ENCODE measurements at places on chromosomes 3 and 15. TPM values are rescaled to one million over a fixed set of nuclear protein-coding genes. Genes with fewer than 3 reads are reported as not detected.
A peak's percentile ranks its signal among the peaks of the same experiment; 100 is the strongest.

LYSMD2 gene
- 5.8 TPM for polyA plus RNA-seq

ROBO1 gene
- 114 TPM for polyA plus RNA-seq

PROS1 gene
- 26.2 TPM for polyA plus RNA-seq

CCDC13 gene
- 1.8 TPM for polyA plus RNA-seq

CKMT1A gene
- polyA plus RNA-seq: 0.43 TPM

- DNase-seq: no peak
Observed at GRCh38 chr3:105836533-105836932, 32.3 kb downstream of the CBLB start.

DNA sequence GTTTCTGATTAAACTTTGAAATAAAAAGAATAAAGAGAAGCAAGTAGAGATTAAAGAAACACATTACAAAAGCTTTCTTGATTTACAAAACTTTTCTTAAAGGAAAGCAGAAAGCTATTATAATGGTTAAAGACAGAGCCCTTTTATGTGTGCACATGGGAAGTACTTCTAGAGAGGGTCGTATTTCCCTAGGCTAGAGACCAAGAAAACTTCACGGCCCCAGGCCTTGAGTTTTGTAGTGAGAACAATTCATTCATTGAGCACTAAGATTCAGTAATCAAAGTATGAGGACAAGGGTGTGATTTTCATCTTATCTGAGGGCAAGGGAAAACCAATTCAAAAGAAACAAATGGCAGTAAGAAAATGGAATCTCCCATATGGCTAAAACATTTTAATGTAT lies 854.1 kb downstream of the ROBO1 start:
- no peak for DNase-seq

- DNase-seq: no peak
Observed at GRCh38 chr3:116020989-116021388, 397.7 kb downstream of the GAP43 start.

DNA sequence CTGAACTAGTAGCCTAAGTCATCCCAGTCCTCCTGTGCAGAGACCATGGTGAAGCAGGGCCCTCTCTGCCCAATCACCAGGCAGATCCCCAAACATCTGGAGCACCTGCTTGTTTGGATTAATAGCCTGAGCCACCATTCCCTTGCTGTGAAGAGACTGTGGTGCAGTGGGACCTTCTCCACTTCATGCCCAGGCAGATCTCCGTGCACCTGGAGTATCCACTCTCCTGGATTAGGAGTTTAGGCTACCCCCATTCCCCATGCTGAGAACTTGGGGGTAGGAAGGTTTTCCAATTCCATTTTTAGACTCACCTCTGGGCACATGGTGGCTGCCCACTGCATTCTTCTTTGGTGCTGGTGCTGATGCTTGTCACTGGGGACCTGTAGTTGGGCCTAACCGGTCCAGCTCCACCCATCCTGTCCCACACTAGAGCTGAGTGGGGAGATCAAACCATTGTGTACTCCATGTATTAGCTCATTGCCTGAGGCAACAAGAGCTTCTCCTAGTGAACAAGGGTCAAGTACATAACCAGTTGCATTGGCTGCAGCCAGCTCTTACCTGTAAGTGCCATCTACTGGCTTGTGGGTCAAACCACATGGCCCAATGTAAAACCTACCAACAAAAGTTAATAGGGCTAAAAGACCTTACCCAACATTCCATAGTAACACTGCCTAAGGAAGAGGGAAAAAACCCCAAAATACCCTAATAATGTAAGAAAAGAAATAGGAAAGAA lies 382.5 kb upstream of the CBLB start:
- DNase-seq: no peak

DNA sequence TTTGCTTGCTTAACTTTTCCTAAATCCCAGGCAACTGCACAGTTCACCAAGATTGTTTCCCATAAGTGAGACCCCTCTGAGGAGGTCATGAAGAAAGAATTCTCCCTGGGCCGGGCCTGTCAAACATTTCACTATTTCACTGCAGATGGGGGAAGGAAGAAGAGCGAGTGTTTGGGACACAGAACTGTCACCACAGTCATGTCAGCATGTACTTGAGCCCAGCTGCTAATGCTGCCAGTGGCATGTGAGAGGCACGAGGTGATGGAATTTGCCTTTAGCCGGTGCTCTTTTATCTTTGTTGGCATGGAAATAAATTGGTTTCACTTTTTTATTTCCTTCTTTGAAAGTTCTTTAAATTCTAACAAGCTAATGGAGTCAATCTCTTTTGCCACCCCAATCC lies 277.9 kb upstream of the GADL1 start:
- no peak for DNase-seq

- DNase-seq: no peak
Observed at GRCh38 chr3:111072031-111072921, 660 bp downstream of the NECTIN3 start.

DNA sequence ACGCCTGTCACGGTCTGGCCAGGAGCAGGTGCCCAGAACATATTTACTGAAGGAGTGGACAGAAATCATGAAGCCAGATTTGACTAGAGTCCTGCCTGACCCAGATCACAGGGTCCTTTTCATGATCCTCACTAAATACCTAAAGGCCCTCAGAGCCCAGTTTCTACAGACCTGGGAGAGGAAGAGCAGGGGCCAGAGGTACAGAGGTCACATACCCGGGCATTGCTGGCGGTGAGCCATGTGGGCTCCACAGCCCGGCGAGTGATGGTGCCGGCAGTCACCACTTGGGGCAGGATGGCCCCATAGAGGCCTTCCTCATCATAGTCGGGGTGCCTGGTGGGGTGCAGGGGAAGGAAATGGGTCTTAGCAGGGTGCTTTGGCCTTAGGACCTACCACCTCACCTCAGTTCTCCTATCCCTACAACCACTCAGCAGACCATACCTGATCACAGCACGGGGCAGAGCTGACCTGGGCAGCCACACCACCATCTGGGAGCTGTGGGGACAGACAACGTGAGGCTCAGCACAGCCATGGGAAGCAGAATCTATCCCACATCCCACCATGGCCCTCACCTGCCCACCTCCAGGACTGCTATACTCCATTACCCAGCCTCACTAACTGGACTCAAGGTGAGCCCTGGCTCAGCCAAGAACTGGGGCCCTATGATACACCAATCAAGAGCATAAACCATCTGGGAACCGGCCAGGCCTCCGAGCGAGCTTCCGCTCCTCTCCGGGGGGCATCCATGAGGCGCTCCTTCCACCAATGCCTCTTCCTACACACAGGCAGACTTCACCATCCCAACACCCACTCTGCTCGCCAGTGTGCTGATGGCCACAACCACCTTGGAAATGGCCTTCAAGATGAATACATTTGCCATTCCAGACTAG lies 12.9 kb downstream of the POLG start:
- DNase-seq: no peak

DNA sequence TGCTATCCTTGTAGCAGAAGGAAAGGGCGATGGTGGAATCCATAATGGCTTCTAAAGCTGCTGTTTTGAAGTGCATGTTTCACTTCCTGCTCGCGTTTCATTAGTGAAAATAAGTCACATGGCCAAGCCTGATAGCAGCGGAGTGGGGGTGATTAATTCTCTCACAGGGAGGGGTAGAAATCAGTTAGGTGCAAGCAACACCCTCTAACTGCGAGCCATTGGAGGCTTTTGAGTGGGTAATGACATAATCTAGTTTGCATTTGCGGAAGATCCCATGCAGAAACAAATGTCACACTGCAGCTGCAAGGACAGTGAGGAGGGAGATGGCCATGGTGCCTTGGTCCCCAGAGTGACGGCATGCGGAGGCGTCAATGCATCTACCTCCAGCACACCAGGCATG lies 41.1 kb downstream of the CACNA2D3 start:
- no peak for DNase-seq

DNA sequence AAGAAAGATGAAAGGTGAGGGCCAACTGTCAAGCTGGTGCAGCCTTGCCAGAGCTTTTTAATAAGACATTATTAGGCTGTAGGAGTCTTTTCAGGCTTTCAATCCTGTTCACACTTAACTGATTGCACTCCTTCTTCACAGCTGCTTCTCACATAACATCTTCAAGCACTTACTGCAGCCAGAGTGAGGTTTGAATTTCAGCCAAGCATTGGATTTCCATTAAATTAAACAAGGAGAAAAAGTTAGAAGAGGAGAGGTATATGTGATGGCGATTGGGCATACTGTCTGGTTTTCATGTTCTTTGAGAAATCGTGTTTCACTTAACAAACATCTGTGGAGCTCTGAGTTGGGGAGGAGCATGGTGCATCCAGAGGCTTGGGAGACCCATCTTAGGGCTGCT lies 392.8 kb upstream of the LRRC3B start:
- DNase-seq: no peak

DNA sequence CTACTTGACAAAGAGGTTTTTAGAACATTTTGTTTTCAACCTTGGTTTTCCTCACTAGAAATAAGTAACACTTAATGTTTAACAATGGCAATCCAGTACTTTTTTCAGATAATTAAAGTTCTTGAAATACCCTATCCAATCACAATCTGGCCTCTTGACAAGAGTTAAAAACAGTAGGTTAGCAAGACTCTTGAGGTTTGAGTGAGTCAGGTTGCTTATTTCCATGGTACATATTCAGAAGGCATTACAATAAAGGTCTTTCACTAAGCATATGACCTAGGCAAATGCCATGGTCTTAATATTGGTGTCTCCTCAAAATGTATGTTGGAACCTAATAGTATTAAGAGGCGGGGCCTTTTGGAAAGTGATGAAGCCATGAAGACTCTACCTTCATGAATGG lies 5.6 kb downstream of the SUCNR1 start:
- no peak for DNase-seq

GRCh38 chr15:99443056-99443756 lies 122.6 kb upstream of the MEF2A start:
- no peak for DNase-seq

DNA sequence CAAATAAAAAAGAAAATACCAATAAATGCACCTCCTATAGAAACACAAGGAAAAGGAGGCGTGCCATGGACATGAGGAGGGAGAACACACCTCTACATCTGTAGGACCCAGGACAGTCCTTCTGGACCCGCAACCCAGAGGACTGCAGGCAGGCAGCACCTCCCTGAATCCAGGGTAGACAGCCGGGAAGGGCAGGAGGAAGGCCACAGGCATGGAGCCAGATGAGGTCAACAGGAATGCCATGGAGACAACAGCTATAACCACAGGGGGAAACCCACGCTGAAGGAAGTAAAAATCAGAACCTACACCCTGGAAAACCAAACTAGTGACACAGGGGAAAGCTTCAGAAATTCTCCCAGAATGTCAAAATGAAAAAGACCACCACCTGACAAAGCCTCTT lies 248.8 kb upstream of the NSMCE3 start:
- DNase-seq: peak; percentile 22

DNA sequence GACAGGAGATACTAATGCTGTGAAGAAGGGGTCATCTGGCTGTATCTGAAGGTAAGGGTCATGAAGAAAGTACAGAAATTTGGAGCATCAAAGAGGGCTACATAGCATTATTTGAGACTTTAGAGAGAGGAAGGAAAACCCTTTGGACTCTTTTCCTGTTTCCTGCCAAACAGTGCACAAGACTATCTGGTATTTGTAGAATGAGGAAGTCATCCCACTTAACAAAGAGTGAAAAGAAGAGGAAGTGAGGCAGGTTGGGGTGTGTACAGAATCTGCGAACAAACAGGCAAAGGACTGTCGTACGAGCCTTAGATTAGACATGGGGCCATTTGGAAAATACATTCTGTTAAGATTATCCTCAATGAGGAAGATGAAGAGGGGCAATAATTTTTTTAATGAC lies 546.8 kb upstream of the EPHA6 start:
- no peak for DNase-seq

DNA sequence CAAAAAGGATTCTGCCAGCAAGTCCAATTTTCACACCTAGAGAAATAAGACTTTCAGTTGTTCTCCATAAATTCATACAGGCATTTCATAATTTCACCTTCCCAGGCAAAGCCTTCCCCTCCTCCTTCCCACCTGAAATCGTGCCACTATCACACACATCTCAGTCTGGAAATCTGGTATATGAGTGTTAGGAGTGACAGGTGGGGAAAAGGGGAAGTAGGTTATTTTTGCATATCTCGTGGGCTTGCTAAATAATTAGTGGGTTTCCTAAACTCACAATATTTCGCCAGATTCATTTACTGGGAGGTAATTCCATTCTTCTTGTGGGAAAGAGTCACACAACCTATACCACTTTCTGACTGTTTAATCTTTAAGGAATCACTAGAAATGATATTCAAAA lies 7.4 kb downstream of the ALDH1A2 start:
- no peak for DNase-seq

DNA sequence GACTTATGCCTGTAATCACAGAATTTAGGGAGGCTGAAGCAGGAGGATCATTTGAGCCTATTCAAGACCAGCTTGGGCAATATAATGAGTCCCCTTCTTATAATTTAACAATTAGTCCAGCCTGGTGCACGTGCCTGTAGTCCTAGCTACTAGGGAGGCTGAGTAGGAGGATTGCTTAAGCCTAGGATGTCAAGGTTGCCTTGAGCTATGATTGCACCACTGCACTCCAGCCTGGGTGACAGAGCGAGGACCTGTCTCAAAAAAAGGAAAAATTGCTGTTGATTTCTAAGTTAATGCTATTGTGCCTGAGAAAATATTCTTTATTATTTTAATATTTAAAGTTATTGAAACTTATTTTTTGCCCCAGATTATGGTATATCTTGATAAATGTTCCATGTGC lies 159.0 kb downstream of the NLGN1 start:
- DNase-seq: no peak

DNA sequence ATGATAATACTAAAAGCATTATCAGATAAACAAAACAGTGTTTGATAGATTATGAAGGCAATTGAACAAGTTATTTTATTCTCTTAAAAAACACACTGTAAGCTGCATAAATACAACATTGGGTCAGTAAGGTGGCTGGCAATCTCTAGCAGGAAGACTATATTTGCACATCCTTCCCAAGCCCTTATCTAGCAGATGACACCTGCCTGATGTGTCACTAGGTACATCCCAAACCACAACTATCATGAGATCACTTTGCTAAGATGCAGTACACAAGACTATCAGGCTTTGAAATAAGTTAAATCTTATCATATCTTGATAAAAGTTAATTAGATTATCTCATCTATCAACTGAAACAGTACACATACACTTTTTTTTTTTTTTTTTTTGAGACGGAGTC lies 417.4 kb downstream of the MECOM start:
- no peak for DNase-seq

DNA sequence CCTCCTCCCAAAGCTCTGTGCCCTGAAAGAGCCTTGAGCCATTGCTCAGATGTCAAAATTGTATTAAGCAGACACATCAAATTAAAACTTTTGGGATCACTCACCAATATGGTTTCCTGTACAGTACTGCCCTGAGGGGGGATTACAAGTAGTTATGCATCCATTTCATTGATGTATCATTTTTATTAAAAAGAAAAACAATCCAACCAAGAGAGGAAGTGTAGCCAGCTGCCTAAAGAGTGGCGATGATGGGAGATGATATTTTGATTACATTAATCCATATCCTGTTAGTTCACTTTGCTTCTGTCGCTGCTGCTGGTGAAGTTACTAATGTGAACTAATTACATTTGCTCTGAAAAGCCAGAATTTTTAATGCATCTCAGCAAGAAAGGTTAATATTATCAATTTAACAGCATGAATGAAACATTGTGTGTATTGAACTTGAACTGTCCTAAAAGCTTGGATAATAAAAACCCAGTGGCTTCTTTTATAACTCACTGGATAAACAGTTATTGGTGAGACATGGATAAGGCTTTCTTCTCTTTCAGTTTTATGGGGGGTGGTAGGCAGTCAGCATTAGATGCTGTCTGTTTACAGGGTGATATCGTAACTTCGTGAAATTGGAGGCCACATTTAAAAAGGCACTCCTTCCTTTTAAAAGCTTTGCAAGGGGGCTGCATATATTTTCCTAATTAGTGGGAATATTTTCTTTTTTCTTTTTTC lies 87.7 kb downstream of the IGF1R start:
- no peak for DNase-seq

Measured in left lung (tissue), 14 donors.